ENCODE measurements at places on chromosomes 1 and 21.

GRCh38 chr1:35560256-35561225 lies 2.9 kb downstream of the NCDN start:
- no peaks in the 10 kb centered on the region for H3K27me3 ChIP-seq
- H3K36me3 ChIP-seq, result peaks cover 38% of the 10 kb centered on the region
- DNase-seq, result no peak
- H3K27ac ChIP-seq, result no peak overlapping the region

DNA sequence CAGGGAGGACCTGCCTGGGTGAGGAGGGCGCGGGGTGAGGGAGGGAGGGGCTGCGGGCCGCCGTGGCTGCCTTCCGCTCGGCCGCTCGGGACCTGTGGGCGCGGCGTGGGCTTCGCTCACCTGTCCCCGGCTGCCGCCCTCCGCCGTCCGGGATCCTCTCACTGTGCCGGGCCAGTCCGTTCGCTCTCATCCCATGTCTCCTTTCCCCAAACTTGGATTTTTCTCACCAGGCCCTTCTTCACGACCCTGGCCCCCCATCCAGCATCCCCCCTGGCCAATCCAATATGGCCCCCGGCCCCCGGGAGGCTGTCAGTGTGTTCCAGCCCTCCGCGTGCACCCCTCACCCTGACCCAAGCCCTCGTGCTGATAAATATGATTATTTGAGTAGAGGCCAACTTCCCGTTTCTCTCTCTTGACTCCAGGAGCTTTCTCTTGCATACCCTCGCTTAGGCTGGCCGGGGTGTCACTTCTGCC lies 362 bp downstream of the ZBTB48 start:
- H3K36me3 ChIP-seq, result peaks cover 10% of the 10 kb centered on the region
- H3K4me3 ChIP-seq, result peak overlapping the region; percentile 96
- H3K27ac ChIP-seq, result peak overlapping the region; percentile 68
- H3K27me3 ChIP-seq, result no peaks in the 10 kb centered on the region
- peaks cover 31% of the 10 kb centered on the region for H3K4me1 ChIP-seq
- DNase-seq, result no peak

- no peak overlapping the region for H3K27ac ChIP-seq
- no peaks in the 10 kb centered on the region for H3K36me3 ChIP-seq
- H3K4me3 ChIP-seq, result no peak overlapping the region
- H3K4me1 ChIP-seq, result no peaks in the 10 kb centered on the region
- no peak for DNase-seq
- no peaks in the 10 kb centered on the region for H3K27me3 ChIP-seq
These were observed 91.6 kb upstream of the FOXD3 start for GRCh38 chr1:63230722-63231121.

DNA sequence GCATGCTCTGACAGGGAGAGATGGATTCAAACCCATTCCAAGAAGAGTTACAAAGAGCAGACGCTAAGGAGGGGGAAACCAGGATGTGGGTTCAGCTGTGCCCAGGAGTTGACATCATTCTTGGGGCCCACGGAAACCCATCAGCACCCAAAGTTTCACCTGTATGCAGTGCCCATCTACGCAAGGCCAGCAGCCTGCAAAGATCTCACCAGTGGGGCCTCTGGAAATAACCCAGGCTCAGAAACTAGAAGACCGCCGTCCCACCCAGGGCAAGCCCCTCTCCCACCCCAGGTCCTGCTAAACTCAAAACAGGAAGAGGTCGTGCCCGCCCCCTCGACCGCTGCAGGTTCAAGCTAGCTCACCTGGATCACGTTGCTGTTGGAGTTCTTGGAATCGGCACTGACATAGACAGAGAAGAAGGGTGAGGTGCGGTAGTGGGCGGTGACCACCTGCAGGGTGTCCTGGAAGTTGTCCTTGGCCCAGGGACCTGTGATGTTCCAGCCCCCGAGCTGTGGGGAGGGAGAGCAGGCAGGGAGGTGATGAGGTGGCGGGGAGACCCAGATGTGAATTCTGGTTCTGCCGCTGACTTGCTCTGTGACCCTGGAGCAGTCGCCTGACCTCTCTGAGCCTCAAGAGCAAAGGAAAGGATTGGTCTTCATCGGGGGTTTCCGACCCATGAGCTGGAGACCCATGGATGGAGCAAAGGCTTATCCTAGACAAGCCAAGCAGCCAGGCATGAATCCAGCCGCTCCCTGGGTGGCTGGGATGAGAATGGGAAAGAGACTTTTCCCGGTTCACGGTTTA lies 31.7 kb downstream of the ECE1 start:
- H3K27me3 ChIP-seq, result no peaks in the 10 kb centered on the region
- no peak overlapping the region for H3K27ac ChIP-seq
- H3K4me1 ChIP-seq, result no peaks in the 10 kb centered on the region
- peaks cover 9% of the 10 kb centered on the region for H3K36me3 ChIP-seq
- no peak overlapping the region for H3K4me3 ChIP-seq
- no peak for DNase-seq

- no peaks in the 10 kb centered on the region for H3K4me1 ChIP-seq
- H3K36me3 ChIP-seq, result no peaks in the 10 kb centered on the region
- no peak overlapping the region for H3K4me3 ChIP-seq
- H3K27ac ChIP-seq, result no peak overlapping the region
These were observed 6.9 kb downstream of the SERTAD4 start for GRCh38 chr1:210239349-210240111.

GRCh38 chr1:17837233-17838030 lies 82.3 kb downstream of the ACTL8 start:
- H3K4me3 ChIP-seq, result no peak overlapping the region
- no peak overlapping the region for H3K27ac ChIP-seq
- no peaks in the 10 kb centered on the region for H3K27me3 ChIP-seq
- no peaks in the 10 kb centered on the region for H3K36me3 ChIP-seq
- DNase-seq, result no peak

DNA sequence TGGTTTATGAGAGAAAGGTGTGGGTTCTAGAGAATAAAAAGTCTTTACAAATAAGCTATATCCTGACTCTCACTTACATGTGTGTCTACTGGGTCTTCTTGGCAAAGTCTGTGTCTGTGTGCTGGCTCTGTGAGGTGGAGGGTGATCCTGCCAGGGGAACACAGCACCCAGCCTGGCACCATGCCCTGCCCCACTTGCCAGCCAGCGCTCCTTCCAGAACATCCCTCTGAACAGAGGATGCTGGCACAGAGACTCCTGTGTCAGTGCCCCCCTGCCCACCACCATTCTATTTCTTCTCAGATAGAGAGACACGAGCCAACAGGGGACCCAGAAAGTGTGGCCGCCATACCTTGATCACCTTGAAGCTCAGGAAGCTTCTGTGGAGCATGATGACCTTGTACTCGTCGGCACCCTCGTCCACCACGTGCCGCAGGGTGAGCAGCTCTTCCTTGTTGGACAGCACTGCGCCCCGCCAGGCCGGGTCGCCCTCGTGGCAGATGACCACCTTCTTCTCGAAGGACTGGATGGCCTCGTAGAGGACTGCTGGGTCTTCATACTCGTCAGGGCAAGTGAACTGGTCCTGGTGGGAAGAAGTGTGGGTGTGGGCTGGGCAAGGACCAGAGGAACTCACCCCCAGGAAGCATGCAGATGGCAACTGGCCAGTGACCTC lies 49.7 kb downstream of the NTPCR start:
- H3K4me1 ChIP-seq, result no peaks in the 10 kb centered on the region
- no peaks in the 10 kb centered on the region for H3K27me3 ChIP-seq
- no peak overlapping the region for H3K27ac ChIP-seq
- H3K36me3 ChIP-seq, result peaks cover 25% of the 10 kb centered on the region
- H3K4me3 ChIP-seq, result no peak overlapping the region

DNA sequence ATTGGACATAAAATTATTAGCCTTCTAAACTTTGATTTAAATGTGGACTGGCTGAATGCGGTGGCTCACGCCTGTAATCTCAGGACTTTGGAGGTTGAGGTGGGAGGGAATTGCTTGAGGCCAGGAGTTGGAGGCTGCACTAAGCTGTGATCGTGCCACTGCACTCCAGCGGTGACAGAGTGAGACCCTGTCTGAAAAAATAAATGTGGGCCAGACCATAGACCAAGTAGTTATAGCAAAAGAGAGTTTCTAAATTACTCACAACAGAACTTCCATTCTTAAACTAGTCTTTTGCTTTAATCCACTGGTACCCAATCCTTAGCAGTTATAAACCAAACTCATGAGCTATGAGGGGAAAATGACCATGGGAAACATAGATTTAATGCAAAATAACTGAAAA lies 35.2 kb downstream of the RAP1A start:
- no peaks in the 10 kb centered on the region for H3K36me3 ChIP-seq
- peaks cover 26% of the 10 kb centered on the region for H3K4me1 ChIP-seq
- no peak overlapping the region for H3K4me3 ChIP-seq

GRCh38 chr1:160829766-160830165 lies 32.9 kb downstream of the CD244 start:
- H3K4me3 ChIP-seq, result no peak overlapping the region
- no peaks in the 10 kb centered on the region for H3K4me1 ChIP-seq
- H3K27ac ChIP-seq, result no peak overlapping the region
- no peak for DNase-seq
- no peaks in the 10 kb centered on the region for H3K36me3 ChIP-seq
- no peaks in the 10 kb centered on the region for H3K27me3 ChIP-seq

- H3K4me3 ChIP-seq, result no peak overlapping the region
- DNase-seq, result no peak
- H3K36me3 ChIP-seq, result no peaks in the 10 kb centered on the region
- H3K4me1 ChIP-seq, result no peaks in the 10 kb centered on the region
- H3K27ac ChIP-seq, result no peak overlapping the region
- no peaks in the 10 kb centered on the region for H3K27me3 ChIP-seq
These were observed 5.9 kb upstream of the BCAR3 start for GRCh38 chr1:93687542-93687941.

DNA sequence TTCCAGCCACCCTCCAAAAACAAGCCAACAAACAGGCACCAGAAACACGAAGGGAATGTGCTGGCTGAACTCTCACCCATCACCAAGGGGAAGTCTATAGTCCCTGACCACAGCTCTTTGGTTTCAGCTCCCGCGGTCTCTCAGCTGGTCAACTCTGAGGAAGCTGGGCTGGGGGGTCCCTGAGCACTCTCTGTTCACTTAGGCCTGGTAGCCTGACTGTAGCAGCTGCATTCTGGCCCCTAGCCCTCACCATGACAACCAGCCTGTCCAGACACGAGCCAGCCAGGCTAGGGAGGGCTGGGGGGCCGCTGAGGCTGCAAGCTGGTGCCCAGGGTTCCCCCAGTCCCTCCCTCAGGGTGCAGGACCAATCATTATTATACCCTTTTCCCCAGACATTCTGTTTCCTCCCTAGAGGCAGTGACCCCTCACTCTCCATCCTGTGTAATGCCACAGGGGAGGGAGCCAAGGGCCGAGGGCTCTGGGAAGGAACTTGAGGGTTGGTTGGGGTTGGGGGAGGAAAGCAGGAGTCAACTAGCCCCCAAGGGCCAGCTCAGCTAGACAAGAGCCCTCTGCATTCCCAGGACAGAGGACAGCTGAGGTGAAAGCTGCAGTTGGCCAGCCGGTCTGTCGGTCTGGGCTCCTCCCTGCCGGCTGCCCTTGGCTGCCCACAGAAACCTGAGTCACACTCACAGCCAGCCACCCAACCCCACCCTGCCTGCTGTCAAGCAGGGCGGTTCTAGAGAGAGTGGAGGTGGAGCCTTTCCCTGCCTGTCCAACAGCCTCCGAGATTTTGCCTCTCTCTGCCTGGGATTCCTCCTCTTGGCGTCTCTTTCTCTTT lies 1.2 kb upstream of the TRAPPC3 start:
- H3K36me3 ChIP-seq, result peaks cover 12% of the 10 kb centered on the region
- H3K27me3 ChIP-seq, result no peaks in the 10 kb centered on the region
- no peak for DNase-seq
- peak overlapping the region; percentile 62 for H3K27ac ChIP-seq
- peaks cover 62% of the 10 kb centered on the region for H3K4me1 ChIP-seq
- H3K4me3 ChIP-seq, result no peak overlapping the region

DNA sequence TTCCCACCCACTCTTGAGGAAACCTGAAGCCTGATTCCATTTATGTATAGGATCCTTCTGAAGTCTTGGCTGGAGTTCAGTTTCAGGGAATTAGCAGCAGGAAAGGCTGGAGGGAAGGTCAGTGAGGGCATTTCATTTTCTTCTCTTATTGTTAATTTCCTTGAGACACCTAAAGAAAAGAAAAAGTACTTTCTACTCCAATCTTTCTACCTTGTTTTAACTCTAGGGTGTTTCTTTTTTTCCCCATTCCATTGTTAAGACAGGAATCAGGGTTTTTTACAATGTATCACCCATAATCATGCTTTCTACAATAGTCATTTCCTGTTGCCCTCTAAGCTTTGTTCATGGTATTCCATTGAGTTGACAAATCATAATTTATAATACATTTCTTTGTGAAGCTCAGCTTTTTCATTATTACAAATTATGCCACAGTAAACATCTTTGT lies 27.4 kb downstream of the SNRPE start:
- DNase-seq, result no peak
- H3K27ac ChIP-seq, result no peak overlapping the region
- H3K27me3 ChIP-seq, result no peaks in the 10 kb centered on the region
- no peaks in the 10 kb centered on the region for H3K4me1 ChIP-seq
- H3K4me3 ChIP-seq, result no peak overlapping the region

GRCh38 chr1:186722711-186723309 lies 42.6 kb upstream of the PTGS2 start:
- no peak overlapping the region for H3K27ac ChIP-seq
- no peaks in the 10 kb centered on the region for H3K27me3 ChIP-seq
- no peaks in the 10 kb centered on the region for H3K4me1 ChIP-seq
- peak; percentile 12 for DNase-seq
- no peaks in the 10 kb centered on the region for H3K36me3 ChIP-seq

DNA sequence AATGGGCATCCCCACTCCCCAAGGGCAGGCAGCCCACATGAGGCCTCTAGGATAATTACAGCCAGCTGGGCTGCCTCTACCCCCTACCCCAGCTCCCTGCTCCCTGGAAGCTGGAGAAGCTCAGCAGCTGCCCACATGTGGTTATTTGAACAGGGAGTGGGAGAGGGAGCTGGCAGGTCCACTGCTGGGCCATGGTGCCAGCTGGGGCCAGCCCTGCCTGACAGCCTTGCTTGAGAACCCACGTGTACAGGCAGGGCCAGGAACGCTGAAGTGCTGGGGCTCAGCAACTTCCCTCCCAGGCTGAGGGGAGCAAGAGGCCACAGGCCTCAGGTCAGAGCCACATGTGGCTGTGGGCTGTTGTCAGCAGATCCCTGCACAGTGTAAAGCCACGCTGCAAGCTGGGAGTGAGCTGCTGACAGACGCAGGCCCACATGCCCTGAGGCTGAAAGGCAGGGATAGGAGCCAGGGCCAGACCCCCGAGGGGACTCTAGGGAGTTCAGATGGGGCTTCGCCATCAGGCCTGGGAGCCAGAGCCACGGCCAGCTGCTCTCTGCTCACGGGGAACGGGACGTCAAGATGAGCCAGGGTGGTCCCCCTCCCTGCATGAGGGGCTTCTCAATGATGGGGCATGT lies 129.0 kb downstream of the SYF2 start:
- H3K4me1 ChIP-seq, result peaks cover 18% of the 10 kb centered on the region
- H3K4me3 ChIP-seq, result no peak overlapping the region
- H3K27me3 ChIP-seq, result peaks cover 11% of the 10 kb centered on the region
- no peak for DNase-seq

DNA sequence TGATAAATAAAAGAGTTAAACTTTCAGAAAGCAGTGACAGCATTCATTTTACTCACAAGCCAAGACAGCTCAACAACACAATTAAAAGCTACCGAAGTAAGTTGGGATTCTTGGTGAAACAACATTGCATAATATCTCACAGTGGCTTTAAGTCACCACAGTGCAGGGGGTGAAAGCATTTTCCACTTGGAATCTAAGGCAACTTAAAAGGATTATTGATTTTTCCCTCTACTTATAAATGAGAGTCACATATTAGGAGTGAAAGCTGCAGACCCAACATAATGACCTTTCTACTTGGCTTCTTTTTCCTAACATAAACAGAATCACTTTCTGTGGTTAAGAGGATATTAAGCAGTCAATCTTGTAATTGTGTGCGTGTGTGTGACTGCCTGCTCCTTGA lies 536.6 kb upstream of the CXADR start:
- H3K27me3 ChIP-seq, result no peaks in the 10 kb centered on the region
- no peaks in the 10 kb centered on the region for H3K36me3 ChIP-seq
- no peak for DNase-seq

- no peaks in the 10 kb centered on the region for H3K4me1 ChIP-seq
- H3K36me3 ChIP-seq, result peaks cover 26% of the 10 kb centered on the region
- H3K27me3 ChIP-seq, result no peaks in the 10 kb centered on the region
- no peak overlapping the region for H3K4me3 ChIP-seq
These were observed 18.9 kb downstream of the GPR137B start for GRCh38 chr1:236161230-236161629.
